Cardiac ventricle fibroblast (primary cell): ENCODE measurements at places on chromosomes 3 and 15. TPM values are rescaled to one million over a fixed set of nuclear protein-coding genes. Genes with fewer than 3 reads are reported as not detected.

The APOD gene
- 67.7 and 93.3 TPM in 2 replicates for total RNA-seq

The ABTB1 gene
- 15.0 and 15.1 TPM in 2 replicates for total RNA-seq

The BCL2A1 gene
- not detected in 2 replicates for total RNA-seq

The SNX1 gene
- 67.2 and 68.2 TPM in 2 replicates for total RNA-seq

The RPL15 gene
- 2,699 and 2,879 TPM in 2 replicates for total RNA-seq

The ROPN1 gene
- total RNA-seq: not detected in 2 replicates

The CMTM8 gene
- total RNA-seq: 11.1 and 15.5 TPM in 2 replicates
